ENCODE measurements at places on chromosomes 7 and 10. TPM values are rescaled to one million over a fixed set of nuclear protein-coding genes. Genes with fewer than 3 reads are reported as not detected.
A peak's percentile ranks its signal among the peaks of the same experiment; 100 is the strongest.

DNA sequence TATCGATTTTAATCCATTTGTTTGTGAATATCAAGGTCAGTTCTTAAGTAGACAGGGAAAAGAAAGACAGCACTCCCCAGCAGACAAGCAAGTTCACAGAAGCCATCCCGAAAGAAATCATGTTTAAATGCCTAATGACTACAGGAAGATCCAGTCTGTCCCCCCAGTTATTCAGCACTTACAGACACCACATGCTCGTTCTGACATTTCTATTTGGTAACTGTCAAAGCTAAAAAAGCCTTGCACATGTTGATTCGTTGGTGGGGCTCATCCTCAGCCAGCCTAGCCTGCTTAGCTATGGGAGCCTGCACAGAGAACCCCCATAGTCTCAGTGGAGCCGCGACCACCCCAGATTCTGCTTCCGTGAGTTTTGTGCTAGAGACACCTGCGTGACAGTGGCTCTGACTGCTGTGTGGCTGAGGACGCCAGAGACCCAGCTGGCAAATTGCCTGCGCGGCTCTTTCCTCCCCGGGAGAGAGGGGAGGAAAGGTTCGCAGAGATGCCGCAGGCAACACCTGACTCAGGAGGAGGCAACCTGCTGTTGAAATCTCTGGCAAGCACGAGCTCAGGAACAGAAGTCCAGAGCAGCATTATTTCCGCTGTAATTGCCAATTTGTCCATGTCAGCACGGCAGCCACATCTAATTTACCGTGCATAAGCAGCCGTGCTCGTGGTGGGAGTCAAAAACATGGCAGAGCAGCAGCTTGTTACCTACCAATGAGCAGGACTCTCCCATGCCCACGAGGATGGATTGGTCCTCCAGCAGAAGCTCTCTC is 194.2 kb downstream of the GPAM start:
- no peak for DNase-seq

The SPDYE1 gene
- total RNA-seq, result not detected

- DNase-seq, result no peak
These were observed 77.4 kb downstream of the CACNB2 start for GRCh38 chr10:18217577-18217976.

The TFPI2 gene
- 2.7 TPM for total RNA-seq

DNA sequence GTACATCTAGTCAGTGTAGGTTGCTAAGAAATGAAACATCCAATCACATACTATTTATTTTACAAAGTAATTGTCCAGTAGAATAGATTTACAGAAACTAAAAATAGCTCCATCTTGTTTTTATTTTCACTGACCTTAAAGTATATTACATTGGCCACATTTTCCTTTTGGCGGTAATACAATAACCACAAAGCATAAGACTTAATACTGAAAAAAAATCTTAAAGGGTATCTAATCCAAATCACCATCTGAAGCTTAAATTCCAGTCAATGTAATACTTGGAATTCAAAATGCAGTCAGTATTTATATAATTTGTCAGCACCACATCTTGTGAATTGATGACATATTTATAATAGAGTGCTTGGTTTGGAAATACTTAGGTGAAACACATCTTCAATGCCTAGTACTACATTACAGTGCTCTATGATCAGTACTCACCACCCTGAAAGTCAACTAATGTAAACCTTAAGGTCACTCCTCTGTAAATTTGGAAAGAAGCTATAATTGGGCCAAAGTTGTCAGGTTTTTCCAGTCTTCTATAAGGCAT is 8.9 kb downstream of the ANKMY2 start:
- DNase-seq, result no peak

The CREB5 gene
- total RNA-seq, result 0.53 TPM

- no peak for DNase-seq
These were observed 96.4 kb downstream of the KCNMA1 start for GRCh38 chr10:77541247-77541646.

The WDR86 gene
- 69.8 TPM for total RNA-seq

GRCh38 chr7:33952824-33953223 is 47.5 kb downstream of the BMPER start:
- no peak for DNase-seq

DNA sequence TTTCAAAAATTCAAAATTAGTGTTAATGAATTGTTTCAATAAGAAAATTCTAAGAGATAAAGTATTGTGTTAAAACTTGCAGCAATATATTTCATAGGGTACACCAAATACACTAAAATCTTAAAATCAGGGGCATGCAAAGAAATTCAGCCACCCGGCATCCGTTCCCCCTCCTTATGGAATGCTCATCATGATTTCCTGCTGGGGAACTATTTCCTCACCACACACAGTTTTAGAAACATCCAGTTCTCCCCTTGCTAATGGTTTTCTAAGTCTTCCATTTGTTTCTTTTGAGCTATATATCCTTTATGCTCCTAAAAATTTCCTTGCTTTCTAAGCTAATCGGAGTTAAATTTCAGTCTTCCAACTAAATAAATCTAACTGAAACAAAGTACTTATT is 60.7 kb downstream of the CHCHD3 start:
- DNase-seq, result no peak

- DNase-seq, result peak; percentile 90
These were observed at the start of gene TBX20 for GRCh38 chr7:35253710-35254495. TBX20 (minus strand) TSS chr7:35254100; CDS start chr7:35253620, 480 bp downstream.

DNA sequence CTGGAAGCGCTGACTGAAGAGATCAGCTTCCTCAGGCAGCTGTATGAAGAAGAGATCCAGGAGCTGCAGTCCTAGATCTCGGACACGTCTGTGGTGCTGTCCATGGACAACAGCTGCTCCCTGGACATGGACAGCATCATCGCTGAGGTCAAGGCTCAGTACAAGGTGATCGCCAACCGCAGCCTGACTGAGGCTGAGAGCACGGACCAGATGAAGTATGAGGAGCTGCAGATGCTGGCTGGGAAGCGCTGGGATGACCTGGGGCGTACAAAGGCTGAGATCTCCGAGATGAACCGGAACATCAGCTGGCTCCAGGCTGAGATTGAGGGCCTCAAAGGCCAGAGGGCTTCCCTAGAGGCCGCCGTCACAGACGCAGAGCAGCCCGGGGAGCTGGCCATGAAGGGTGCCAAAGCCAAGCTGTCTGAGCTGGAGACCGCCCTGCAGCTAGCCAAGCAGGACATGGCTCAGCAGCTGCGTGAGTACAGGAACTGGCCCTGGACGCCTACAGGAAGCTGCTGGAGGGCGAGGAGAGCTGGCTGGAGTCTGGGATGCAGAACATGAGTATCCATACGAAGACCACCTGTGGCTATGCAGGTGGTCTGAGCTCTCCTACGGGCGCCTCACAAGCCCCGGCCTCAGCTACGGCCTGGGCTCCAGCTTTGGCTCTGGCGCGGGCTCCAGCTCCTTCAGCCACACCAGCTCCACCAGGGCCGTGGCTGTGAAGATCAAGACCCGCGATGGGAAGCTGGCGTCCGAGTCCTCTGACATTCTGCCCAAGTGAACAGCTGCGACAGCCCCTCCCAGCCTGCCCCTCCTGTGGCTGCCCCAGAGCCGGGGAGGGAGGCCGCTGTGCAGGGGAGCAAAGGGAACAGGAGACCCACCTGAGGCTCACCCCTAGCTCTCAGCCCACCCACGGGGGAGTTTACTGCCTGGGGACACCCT is 24.9 kb upstream of the AMPH start:
- no peak for DNase-seq

DNA sequence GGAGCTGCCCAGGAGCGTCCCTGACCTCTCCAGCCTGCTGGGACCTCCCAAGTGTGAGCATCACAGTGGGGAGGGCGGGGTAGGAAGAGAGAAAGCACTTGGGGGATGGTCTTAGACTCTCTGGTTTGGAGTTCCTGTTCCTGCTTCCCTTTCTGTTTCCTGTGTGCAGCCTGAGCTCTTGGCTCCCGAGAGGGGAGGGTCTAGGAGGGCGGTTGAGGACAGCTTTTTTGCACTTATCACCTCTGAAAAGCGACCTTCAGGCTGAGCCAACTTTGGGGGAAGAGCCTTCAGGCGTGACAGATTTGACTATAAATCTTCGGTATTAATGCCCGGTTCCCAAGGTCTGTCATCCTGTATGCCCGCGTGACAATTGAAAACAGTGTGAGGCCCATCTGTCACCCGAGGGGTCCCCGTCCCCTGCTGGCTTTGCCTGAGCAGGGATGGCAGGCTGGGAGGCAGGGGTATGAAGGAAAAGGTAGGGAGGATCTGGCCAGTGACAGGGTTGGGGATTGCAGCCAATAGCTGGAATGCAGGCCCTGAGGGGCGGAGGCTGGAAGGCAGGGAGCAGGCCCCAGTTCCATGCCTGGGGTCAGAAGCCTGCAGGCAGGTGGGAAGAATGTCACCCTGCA is 78.6 kb downstream of the CDH23 start:
- peak; percentile 87 for DNase-seq

The DPYSL4 gene
- total RNA-seq, result 13.5 TPM

The DDC gene
- 1.1 TPM for total RNA-seq

DNA sequence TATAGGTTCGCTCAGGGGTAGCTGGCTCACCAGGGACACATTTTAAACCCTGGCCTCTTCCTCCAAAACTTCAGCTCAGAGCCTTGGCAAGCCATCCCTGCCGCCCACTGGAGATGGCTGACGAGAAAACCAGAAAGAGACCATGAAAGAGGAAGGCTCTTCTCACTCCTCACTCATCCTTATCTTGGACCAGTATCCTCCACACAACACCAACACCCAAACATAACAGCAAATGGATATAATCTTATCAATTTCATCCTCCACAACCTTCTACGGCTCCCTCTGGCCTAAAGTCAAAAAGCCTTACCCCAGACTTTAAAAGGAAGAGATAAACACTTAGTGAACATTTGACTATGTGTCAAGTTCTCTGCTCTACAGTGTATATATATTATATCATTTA is 26.9 kb downstream of the DLG5 start:
- no peak for DNase-seq

GRCh38 chr10:86661161-86662025 is 6.9 kb upstream of the LDB3 start:
- peak; percentile 45 for DNase-seq

The JCAD gene
- total RNA-seq, result 44.5 TPM

- DNase-seq, result peak; percentile 95
These were observed at the start of gene CALD1 for GRCh38 chr7:134778941-134779740. CALD1 (plus strand) TSS chr7:134779634; CDS start chr7:134867734, 88,100 bp downstream.

DNA sequence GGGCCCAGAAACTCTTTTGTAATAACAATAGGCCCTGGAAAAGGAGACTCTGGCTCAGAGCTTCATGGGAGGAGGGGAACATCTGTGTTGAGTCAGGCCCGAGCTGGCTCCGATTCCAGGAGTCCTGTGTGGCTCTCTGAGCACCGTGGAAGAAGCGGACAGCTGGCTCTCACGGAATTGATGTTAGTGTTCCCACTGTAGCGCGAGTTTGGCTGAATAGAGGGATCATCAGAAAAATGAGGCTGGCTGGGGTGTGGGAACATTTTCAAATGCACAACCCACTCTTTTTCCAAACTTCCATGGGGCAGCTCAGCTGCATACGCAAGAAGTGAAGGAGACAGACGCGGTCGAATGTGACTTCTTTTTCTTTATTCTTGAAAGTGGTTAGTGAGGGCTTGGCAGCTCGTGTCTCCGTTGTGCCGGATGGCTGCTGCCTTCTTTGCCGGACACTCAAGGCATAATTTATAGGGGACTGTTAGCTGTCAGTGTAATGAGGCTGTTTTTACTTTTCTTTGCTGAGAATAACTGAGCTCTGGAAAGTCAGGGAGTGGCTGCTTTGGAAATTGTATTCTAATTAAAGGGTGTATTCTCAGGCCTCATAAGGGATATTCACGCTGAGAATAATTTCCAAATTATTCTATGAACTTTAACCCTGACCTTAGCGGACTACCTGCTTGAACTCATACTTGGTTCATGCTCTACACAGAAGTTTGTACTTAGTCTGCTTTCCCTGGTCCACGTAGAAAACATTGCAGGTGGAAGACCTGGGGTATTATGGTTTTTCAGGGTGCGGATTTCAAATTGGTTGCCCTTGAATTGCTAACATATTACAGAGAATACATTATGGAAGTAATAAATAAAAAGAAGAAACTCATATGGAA is 23.1 kb downstream of the MDFIC start:
- DNase-seq, result peak; percentile 61

The NPSR1 gene
- total RNA-seq, result not detected

- no peak for DNase-seq
These were observed 113.1 kb upstream of the IGFBP3 start for GRCh38 chr7:46034056-46034768.

The MRLN gene
- total RNA-seq, result not detected

DNA sequence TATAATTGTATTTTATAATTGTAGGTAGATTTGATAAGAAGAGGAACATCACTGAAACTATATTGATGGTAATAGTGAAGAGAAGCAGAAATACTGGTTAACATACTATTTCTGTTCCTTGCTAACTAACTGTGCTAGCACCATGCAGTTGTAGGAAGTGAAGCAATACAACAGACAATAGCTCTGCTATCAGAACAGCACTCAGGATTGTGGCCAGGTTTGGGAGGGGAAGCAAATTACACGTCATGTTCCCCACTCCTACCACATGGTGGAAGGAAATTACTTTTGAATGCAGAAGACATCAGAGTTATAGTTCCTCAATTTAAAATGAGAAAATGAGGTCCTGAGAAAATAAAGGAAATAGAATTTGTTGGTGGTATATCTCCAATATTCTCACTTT is 151.1 kb downstream of the DGKB start:
- no peak for DNase-seq

DNA sequence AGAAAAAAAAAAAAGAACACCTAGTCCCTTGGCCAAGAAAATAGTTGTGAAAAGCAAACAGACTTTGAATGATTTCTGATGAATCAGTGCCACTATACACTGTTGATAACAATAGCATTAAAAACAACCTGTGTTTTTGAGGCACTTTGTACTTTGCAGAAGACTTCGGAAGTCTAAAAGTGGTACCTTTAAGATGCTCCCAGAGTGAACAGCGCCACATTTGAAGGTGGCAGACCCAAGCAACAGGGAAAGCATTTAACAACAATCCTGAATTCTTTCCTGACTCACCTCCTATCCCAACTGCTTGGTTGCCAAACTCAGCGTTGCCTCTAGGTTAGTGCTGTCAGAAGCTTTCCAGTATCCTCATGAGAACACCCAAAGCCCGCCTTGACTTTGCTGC is 102.5 kb upstream of the CCDC6 start:
- peak; percentile 49 for DNase-seq

DNA sequence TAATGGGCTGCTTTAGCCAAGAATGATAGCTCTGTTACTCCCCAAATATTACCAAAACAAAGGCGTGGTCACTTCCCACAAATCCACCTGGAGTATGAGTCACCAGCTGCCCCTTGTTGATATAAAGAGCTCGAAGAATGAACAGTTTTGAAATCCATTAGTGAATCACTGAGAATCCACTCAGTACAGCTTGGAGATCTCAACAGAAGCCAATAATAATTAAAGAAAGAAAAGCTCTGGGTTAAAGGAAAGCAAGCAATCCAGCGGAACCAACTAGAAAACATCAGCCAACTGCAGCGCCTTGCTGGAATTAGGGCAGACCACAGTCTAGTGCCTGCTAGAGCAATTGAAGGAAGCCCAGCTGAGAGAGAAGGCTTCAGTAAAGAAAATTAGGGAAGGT is 576.0 kb upstream of the C7orf33 start:
- no peak for DNase-seq

The METTL2B gene
- total RNA-seq, result 39.8 TPM
